GM04503 (cell line): ENCODE measurements at places on chromosomes 4 and X.

DNA sequence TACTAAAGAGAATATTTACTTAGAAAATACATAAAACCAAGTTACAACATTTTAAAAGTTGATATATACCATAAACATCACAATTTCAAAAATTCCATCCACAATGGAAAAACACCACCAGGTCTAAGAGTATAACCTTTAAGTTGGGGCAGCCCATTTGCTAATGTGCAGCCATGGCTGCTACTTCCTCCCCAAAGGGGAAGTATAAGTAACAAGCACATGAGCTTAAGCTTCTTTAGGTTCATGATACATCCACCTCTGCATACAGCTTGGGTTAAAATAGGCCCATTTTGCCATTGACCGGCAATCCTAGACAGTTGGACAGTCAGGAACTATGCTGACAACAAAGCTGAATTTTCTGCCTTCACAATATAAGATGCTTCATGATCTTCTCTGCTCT is 16.6 kb upstream of the GASK1B start:
- no peak for DNase-seq

- no peak for DNase-seq
Measured at GRCh38 chr4:5040856-5041620, 10.2 kb upstream of the STK32B start.

- DNase-seq, result no peak
Measured at GRCh38 chr4:184838249-184839074, 12.7 kb upstream of the ACSL1 start.

DNA sequence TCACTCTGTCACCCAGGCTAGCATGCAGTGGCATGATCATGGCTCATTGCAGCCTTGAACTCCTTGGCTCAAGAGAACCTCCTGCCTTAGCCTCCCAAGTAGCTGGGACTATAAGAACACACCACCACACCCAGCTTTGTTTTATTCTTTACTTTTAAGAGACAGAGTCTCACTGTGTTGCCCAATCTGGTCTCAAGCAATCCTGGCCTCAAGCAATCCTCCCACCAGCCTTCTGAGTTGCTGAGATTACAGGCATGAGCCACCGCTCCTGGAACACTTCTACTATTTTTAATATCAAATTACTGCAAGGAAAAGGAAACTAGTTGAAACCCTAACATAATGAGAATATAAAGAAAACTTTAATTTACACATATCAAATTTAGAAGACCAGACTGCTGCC is 85.4 kb downstream of the FAM13A start:
- no peak for DNase-seq

DNA sequence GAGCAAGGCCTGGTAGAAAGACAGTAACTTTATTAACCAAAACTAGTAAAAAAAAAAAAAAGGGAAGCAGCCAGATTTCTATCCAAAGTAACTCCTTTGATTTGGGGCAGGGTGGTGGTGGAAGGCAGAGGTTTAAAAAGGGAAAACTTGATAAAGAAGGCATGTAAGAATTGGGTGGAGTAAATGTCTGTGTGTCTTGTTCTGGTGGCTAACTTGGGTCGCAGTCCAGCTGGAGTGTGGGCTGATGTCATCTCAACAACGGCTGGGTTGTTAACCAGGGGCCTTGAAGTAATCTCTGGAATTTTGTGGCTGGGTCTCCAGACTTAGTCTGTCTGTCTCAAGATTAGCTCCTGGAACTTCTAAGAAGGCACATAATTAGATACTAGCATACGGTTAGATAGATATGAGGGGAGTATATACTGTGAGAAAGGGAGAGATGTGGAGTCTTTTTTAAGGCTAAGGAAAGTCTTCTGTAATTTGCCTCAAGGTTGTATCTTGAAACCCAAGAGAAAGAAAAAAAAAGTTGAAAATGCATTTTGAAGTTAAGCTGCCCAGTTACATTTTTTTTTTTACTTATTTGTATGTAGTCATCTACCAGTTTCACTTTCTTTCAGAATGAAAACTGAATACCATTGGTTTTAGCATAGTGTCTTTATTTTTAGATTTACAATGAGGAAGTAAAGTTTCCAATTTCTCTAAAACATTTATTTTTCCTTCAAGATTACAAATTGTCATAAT is 48.3 kb downstream of the MTHFD2L start:
- no peak for DNase-seq

DNA sequence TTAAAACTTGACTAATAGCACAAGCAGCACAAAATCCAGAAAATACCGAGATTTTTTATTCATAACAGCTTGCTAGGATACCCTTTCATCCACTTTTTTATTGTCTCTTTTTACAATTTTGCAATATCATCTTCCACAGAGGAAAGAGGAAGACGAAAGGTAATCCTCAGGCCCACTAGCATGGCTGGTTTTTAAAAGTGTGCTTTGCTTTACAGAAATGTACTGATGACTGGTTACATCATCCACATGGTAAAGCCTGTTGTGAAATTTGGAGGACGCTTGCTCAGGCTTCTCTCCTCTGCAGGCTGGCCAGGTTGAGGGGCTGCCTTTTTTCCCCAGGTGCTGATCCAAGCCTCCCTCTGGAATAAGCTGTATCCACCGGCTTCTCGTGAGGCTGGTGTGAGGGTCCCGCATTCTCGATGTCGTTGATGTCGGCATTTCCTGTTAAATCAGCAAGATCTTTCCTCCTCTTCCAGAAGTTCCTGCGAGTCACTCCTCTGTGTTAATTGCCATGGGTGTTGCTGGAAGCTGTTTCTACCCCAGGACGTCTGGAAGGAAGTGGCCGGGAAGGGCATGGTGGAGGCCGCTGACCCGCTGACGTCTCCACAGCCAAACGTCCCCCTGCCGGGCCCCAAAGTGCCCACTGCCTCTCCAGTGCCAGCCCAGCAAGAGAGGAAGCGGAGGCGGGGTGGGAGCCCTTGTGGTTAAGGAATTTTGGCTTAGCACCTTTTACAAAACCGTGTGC is 5.8 kb upstream of the DGKQ start:
- DNase-seq, result no peak

GRCh38 chrX:39688576-39689375 is 409.0 kb downstream of the BCOR start:
- DNase-seq, result no peak

DNA sequence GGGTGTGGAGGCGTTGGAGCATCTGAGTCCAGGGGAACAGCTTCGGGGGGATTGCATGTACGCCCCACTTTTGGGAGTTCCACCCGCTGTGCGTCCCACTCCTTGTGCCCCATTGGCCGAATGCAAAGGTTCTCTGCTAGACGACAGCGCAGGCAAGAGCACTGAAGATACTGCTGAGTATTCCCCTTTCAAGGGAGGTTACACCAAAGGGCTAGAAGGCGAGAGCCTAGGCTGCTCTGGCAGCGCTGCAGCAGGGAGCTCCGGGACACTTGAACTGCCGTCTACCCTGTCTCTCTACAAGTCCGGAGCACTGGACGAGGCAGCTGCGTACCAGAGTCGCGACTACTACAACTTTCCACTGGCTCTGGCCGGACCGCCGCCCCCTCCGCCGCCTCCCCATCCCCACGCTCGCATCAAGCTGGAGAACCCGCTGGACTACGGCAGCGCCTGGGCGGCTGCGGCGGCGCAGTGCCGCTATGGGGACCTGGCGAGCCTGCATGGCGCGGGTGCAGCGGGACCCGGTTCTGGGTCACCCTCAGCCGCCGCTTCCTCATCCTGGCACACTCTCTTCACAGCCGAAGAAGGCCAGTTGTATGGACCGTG is 2.2 kb downstream of the AR start:
- DNase-seq, result no peak

GRCh38 chr4:139286186-139286698 is 6.2 kb upstream of the MGARP start:
- no peak for DNase-seq

- DNase-seq, result peak; percentile 57
Measured at GRCh38 chrX:2351321-2351720, 149.5 kb downstream of the DHRSX start.
